ENCODE measurements at places on chromosomes 12 and 14. TPM values are rescaled to one million over a fixed set of nuclear protein-coding genes. Genes with fewer than 3 reads are reported as not detected.

Gene CACNA2D4
- 0.21 TPM for total RNA-seq

Gene TAS2R43
- not detected for total RNA-seq

Gene FAM177A1
- total RNA-seq = 91.4 TPM

Gene PLA2G1B
- not detected for total RNA-seq

Gene ANKRD52
- total RNA-seq = 69.5 TPM

Gene ZFP36L1
- total RNA-seq = 131 TPM

Gene SRGAP1
- total RNA-seq = 35.9 TPM

Gene ZCRB1
- 54.0 TPM for total RNA-seq

Gene ST8SIA1
- not detected for total RNA-seq

Gene PROX2
- not detected for total RNA-seq

Gene CLEC2D
- 1.2 TPM for total RNA-seq

Gene ADCY4
- 0.35 TPM for total RNA-seq

Gene ZDHHC22
- total RNA-seq = not detected

Gene UBE3B
- 40.6 TPM for total RNA-seq

Gene CCDC177
- not detected for total RNA-seq

Gene RHOJ
- 6.9 TPM for total RNA-seq

Gene KRT85
- total RNA-seq = not detected

Gene EPYC
- not detected for total RNA-seq

Gene KLRB1
- not detected for total RNA-seq

Gene RAD51AP1
- 17.2 TPM for total RNA-seq

Gene OXA1L
- total RNA-seq = 91.2 TPM

Gene SLC39A9
- total RNA-seq = 58.8 TPM

Gene IL26
- not detected for total RNA-seq

Gene CCND2
- 6.3 TPM for total RNA-seq

Gene TMEM253
- total RNA-seq = 0.35 TPM

Gene MAGOHB
- total RNA-seq = 40.3 TPM

Gene CD69
- total RNA-seq = not detected

Gene COCH
- not detected for total RNA-seq

Gene SCNN1A
- total RNA-seq = not detected

Gene MYF6
- total RNA-seq = not detected

Gene PPFIA2
- total RNA-seq = not detected

Gene TRPV4
- total RNA-seq = 2.0 TPM

Gene SUSD6
- 16.2 TPM for total RNA-seq

Gene KRT79
- not detected for total RNA-seq

Gene ADAM21
- total RNA-seq = 0.56 TPM

Gene ADIPOR2
- 45.5 TPM for total RNA-seq

Gene KRT75
- total RNA-seq = not detected

Gene NRL
- 0.50 TPM for total RNA-seq

Measured in HFFc6 (cell line).